Stimulated activated CD4-positive, alpha-beta T cell treated with anti-CD3 and anti-CD28 coated beads, Interleukin-12 subunit alpha, Interleukin-12 subunit beta, amount 100 ng/mL, for 4 hours (primary cell): ENCODE measurements at places on chromosomes 12 and 14.
A peak's percentile ranks its signal among the peaks of the same experiment; 100 is the strongest.

DNA sequence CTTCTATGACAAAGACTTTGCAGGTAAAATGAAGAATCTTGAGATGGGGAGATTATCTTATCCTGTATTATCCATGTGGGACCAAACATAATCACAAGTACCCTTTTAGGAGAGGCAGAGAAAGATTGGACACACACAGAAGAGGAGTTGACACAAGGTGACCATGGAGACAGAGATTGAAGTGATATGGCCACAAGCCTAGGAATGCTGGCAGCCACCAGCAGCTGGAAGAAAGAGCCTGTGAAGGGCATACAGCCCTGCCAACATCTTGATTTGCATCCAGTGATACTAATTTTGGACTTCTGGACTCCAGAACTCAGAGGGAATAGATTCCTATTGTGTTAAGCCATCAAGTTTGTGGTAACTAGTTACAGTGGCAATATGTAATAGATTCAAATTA, 78.1 kb downstream of the RPS29 start:
- DNase-seq, result no peak

- peak; percentile 65 for DNase-seq
Measured at GRCh38 chr14:21846227-21846885, 172.7 kb upstream of the OR4E1 start.

- no peak for DNase-seq
Measured at GRCh38 chr12:75115748-75116147, 93.9 kb downstream of the KCNC2 start.

DNA sequence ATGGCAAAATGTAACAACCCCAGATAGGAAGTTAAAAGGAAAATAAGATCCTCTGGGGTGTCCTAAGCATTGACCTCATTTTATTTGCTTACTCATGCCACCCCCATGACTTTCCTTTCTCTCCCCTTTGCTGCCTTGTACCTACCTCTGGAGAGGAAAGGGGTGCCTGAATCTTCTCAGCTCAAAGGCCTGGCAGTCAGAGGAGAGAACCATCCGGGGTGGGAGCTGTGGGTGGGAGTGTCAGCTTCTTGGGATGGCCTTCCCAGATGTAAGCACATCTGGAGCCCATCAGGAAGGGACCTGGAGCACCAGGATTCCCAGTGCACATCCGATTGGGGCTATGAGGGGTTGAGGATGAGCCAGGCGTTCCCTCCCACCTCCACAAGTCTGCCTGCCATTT, 5.2 kb upstream of the ITGA5 start:
- DNase-seq, result no peak

- DNase-seq, result no peak
Measured at GRCh38 chr12:5047094-5047493, 3.4 kb downstream of the KCNA5 start.

- DNase-seq, result no peak
Measured at GRCh38 chr12:105393587-105393986, 63.1 kb downstream of the C12orf75 start.

- DNase-seq, result no peak
Measured at GRCh38 chr12:52900896-52901714, 3.8 kb downstream of the KRT8 start.

DNA sequence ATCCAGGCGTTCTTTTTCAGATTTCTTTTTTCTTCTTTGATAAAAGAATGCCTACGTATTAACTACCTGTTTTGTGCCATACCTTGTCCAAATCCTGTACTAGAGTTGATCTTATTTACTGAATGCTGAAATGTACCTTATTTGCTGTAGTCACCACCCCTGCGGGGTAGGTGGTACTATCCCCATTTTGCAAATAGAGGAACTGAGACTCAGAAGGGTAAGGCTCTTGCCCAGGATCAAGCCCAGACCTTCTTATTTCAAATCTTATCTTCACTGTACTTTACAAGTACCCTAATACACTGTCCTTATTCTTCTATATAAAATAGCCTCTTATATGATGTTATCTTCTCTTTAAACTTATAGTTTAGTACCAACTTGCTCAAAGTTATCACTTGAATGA, 206.5 kb downstream of the SLC41A2 start:
- no peak for DNase-seq

DNA sequence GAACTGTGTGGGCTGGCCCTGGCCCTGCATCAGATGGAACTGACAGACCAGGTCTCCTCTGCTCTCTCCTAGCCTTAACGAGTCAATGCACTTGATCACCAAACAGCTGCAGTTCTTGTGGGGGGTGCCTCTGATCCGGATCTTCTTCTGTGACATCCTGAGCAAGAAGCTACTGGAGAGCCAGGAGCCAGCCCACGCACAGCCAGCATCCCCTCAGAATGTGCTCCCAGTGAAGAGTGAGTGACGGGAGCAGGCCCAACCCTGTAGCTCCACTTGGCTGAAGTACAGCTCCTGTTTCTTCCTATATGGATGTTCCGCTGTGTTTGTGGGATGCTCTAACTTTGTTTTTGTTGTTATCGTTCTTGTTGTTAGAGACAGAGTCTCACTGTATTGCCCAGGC, 23.9 kb downstream of the UBE3B start:
- DNase-seq, result no peak

GRCh38 chr14:24197056-24197450, 1.8 kb upstream of the TM9SF1 start:
- no peak for DNase-seq

GRCh38 chr14:101072070-101072469, 168.5 kb upstream of the RTL1 start:
- no peak for DNase-seq

DNA sequence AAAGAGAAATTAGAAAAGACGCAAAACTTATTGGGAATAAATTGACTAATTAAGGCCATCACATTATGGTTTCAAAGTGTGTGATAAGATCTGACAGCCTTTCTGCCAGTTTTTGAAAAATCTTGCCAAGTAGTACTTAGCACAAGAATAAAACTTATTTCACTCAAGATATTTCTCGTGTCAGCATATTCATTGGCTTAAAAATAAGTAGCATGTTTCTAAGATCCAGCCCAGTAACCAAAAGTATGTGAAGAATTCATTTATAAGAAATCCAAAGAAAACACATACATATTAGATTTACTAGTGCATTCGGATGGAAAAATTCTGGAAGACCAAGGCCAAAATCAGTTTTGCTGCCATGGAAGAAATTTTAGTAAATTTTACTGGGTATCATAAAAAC, 1135.0 kb downstream of the GALC start:
- DNase-seq, result no peak

DNA sequence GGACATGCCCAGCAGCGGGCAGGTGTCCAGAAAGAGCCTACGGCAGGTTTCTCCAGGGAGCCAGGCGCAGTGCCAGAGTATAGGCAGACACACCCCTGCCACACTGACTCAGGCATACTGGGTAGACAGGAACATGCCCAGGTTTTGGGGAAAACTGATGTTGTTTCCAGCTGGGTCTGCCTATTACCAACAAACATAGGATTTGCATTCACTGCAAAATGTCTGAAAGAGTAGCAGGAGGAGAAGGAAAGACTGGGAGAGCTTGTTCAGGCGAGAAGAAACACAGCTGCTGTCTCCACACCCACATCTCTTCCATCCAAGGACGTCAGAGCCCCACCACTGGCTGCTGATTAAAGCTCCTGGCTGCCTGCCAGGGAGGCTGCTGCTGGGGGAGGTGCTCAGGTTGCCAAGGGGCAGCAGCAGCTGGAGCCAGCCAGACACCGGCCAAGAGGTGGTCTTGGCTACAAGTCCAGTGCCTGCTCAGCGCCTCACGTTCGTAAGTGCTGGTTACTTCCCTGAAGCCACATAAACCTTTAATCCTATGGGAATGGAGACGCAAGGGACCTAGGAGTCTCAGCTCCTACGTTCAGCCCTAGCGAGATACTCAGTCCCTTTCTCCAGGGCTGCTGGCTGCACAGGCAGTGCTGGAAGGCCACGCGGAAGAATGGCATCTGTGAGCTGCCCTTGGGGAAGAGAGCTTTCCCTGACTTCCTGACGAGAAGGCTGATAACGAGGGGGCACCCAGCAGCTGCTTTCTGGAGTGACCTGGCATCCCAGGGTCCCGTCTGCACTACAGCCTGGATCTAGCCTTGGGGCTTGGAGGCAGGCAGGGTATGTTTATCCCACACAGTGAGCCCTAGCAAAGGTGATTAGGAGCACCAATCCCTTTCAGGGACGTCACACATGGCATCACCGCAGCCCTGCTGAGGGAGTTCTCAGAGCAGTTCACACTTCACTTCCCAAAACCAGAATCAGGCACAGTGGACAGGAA, 58.1 kb downstream of the PLEKHG3 start:
- DNase-seq, result peak; percentile 17

- no peak for DNase-seq
Measured at GRCh38 chr12:123089631-123090353, 61.1 kb downstream of the PITPNM2 start.

GRCh38 chr12:71356569-71356968, 83.0 kb upstream of the LGR5 start:
- DNase-seq, result no peak

GRCh38 chr14:91415794-91416743, 1.6 kb downstream of the CCDC88C start:
- peak; percentile 45 for DNase-seq

DNA sequence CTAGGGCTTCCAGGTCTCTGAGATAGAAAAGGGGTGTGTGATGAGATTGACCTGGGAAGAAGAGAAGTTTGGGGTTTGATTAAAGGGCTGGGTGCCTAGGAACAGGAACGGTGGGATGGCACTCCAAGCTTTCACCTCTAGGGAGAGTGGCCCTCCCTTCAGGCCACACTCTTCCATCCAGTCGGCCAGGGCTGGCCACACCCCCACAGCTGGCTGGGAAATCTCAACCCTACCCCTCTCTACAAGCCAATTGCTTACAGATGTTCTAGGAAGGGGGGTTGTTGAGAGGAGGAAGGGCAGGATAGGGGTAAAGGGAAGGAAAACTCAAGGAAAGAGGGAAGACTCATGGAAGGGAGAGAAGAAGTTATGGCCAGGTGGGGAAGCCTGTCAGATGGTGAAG, 6.6 kb upstream of the ITGA5 start:
- DNase-seq, result no peak

DNA sequence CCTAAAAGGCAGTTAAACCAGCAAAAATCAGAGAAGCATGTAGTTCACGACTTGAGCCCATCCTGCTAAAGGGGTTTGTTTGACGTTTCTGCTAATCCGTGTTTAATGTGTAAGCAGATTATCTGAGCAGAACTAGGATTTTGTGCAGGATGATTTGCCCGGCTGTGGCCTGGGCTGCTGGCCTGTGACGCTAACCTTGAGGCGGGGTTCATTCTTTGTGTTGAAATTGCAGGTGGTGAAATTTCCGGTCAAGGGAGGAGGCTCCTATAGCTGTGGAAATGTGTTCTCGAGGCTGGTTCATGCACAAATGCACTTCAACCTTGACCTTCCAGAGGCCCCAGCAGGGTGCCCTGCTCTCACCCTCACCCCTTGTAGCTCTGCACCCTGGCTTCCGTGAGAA, 63.7 kb downstream of the SLC24A4 start:
- DNase-seq, result no peak

DNA sequence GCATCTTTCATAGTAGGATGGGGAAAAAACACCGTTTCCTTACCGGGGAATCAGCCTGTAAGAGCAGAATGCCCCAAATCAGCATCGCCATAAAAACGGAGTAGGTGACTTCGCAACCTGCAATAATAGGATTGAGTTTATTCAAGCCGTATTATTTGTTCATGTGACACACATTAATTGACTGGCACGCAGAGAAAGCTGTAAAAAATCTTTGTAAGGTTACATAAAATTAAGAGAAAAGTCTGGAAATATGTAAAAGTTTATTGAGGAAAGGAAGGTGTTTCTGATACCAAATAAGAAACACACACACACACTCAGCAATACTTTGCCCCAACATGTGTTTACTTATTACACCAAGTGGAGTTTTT, 628 bp upstream of the CAPRIN2 start:
- no peak for DNase-seq

DNA sequence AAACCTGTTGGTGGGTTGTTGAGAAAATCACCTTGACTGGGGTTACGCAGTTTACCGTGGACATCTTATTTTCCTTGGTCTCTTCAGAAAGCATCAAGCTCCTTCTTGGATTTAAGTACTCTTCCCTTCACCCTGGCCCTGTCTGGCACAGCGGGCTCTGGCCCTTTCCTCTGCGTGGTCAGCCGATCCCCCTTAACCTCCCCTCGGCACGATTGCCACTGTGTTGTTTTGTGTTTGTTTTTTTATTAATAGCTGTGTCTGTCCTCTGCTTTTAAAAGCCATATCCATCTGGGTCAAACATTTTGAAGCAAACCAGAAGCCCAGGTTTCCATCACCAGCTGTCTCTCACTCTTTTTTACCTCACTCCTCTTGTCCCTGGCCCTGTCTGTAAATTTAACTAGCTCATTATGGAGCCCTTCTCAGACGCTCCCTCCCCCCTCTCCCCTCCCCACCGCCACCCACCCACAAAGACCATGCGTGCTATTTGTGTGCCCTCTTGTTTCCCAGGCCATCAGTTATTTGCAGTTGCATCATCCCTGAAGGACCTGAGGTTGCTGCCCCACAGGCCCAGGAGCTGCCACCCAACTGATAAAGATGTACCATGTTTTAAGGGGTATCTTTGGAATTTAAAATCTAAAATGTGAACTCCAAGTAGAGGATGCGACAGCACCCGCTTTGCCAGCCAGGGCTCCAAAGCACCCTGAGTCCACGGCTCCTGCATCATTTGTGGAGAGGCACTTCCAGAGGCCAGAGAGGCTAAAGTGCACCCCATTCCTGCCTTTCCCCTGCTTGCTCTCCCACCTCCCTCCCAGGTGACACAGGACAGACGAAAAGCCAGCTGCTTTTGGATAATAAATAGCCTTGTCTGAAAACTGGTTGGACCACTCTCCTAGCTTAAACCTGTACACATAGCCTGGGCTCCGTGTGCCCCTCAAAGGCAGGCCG, 3.9 kb downstream of the BCL11B start:
- DNase-seq, result no peak

DNA sequence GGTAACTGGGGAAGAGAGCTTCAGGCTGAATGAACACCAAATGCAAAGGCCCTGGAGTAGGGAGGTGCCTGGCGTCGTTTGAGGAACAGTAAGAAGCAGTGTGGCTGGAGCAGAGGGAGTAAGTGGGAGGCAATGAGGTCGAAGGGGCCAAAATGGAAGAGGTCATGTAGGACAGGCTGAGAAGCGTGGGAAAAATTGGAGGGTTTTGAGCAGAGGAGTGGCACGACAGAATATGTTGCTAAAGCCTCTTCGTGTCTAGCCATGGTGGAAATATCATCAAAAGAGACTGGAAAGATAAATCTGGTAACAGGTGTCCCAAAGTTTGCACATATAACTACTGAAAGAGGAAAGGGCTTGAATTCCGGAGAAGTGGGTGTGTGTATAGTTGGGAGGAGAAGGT, 1.9 kb downstream of the TRIM9 start:
- DNase-seq, result no peak
